GOT3 (cell line): ENCODE measurements at places on chromosomes 1 and 21.

DNA sequence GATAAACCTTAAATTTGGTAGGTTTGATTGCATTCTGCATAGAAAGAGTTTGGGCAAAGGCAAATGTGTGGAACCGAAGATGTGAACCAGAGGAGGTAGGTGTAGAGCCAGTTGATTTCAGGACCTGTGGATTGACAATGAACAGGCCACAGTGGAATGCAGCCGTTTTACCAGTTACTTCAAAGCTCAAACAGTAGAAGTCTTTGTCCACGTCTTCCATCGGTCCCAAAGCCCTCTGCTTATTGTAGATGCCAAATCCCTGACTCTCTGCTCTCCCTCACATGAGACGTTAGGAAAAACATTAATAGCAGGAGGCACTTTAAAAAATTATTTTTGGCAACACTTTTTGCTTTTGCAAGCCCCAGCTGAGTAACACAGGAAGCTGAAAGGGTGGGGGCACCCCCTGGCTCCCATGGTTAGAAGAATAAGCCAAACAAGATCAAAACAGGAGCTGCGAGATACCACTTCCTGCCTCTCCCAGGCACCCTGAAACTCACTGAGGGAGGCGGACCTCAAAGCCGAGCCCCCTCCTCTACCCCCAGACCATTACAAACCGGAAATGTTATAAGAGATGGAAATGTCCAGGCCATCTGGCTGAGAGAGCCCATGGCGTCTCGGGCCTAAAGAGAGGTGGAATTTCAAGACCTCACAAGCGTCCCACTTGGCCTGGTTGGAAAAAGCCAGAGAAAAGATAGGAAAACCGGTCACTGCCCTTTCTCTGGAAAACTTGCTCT is 13.5 kb downstream of the TRAF3IP3 start:
- DNase-seq: no peak

- DNase-seq: no peak
Observed at GRCh38 chr21:28675331-28676041, 317.2 kb downstream of the LTN1 start.

DNA sequence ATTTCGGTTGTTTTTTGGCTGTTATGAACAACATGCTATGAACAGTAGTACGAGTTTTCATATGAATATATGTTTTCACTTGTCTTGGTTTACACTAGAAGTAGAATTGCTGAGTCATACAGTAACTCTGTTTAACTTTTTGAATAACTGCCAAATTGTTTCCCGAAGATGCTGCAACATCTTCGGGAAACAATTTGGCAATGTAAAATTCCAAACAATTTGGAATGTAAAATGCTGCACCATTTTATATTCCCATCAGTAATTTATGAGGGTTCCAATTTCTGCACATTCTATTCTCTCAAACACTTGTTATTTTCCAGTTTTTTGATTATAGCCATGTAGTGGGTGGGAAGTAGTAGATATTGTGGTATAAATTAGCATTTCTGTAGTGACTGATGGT is 11.6 kb downstream of the PCBP3 start:
- DNase-seq: no peak

GRCh38 chr21:35980821-35981220 is 79.5 kb downstream of the SETD4 start:
- DNase-seq: no peak

DNA sequence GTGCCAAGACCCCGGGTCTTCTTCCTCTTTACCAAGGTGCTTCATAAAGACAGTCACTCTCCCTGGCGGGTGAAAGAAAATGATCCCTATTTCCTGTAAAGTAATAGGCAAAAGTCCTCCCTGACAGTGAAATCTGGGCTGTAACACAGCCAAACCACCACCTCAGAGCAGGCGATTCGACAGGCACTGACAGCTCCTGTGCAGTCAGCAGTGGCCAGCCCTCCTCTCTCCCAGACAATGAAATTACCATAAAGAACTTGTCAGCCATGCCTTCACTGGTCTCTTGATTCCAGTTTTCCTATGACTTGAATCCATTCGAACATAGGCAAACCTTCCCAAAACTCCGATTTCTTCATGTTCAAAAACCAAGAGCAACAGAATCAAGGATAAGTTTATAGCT is 492.2 kb upstream of the DAB1 start:
- DNase-seq: no peak

GRCh38 chr21:42496839-42497202 is 797 bp upstream of the RSPH1 start:
- DNase-seq: no peak

DNA sequence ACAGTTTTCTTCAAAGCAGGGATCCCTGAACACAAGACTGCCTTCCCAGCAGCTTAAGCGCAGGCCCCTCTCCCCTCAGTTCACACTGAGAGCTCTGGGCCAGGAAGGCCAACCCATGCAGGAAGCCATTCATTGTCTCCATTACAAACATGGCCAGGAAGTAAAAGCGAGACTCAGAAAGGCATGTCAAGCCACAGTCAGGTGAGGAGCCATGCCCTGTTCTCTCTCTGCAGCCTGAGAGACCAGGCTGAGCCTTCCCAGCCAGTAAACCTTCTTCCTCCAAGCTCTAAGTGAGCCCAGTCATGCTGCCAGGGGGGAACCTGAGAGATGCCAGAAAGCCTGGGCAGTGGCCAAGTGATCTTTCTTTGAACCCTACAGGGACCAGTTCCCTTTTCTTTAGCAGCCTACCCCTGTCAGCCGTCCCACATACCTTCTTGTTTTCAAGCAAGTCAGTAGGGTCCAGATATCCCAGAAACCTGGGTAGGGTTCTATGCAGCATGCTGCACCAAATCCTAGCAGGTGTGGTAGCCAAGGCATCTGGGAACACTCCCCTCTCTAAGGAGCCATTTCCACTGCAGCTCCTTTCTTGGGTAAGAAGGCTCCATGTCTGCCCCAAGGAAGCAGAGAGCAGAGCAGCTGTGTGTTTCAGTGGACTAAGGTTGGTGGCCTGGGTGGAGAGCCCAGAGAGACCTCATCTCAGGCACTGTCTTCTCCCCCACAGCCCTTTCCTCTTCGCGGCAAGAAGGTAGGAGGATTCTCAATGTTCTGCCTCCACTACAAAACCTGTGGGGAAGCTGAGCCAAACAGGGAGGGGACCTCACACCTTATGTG is 977 bp downstream of the TRAF3IP3 start:
- DNase-seq: no peak

DNA sequence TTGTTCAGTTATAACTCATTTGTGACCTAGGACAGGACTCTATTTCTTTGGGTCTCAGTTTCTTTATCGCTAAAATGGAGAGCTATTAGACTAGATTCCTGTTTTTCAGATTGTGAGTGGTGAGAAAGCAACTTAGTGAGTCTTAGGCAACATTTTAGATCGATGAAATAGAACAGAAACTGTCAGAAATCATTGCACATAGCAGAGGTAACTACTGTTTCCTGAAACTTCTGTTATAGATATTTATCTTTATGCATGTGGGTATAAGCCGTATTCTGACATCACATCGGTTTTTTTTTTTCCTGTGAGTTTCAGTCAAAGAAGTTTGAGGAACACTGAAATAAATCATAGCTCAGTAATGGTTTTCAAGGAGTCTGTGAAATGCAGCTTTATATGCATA is 42.1 kb upstream of the DNAJC6 start:
- DNase-seq: no peak

DNA sequence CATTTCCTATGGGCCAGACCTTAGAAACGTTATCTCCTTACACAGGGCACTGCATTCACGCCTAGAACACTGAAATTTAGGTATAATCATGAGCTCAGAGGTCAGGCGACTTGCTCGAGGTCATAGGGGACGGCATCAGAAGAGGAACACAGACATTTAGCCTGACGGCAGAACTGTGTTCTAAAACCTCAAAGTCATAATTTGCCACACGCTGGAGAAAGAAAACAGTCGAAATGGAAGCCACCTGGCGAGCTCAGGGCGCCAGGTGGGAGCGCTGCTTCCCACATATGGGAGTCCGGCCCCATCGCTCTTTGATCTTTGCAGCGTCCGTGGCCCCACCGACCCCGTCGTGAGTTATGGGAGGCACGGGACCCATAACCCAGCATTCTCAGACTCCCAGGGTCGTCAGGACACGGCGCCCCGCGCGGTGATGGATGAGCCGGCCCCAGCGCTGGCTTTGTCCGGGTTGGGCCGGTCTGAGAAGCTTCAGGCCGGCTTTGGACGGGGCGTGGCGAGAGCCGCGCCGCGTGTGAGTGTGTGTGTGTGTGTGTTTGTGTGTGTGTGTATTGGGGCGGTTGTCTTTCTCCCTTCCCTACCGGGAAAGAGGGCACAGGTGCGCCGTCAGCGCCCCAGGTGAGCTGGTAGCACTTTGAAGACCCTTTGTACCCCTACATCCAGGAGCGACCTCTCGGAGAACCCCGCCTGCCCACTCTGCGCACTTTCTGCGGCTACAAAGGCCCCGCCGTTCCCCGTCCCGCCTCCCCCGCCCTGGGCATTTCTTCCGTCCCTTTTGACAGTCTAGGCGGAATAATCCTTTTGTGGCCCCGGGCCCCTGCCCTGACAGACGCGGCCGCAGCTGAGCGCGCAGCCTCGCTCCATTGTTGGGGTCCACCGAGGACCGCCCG is 861 bp upstream of the DRAXIN start:
- no peak for DNase-seq

DNA sequence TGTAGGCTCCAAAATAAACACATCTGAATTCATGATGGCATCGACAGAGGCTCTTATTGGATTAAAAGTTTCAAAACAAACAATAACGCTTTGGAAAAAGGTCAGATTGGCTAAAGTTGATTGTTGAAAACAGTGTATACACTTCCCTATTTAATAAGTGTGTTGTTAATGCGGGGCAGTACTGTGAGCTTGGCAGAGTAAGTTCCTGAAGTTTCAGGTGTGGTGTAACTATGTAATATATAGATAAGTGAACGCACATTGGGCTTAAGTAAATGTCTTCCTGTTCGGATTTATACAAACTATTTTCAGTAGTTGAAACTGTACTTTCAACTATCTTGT is 810 bp downstream of the ZBTB37 start:
- DNase-seq: no peak

DNA sequence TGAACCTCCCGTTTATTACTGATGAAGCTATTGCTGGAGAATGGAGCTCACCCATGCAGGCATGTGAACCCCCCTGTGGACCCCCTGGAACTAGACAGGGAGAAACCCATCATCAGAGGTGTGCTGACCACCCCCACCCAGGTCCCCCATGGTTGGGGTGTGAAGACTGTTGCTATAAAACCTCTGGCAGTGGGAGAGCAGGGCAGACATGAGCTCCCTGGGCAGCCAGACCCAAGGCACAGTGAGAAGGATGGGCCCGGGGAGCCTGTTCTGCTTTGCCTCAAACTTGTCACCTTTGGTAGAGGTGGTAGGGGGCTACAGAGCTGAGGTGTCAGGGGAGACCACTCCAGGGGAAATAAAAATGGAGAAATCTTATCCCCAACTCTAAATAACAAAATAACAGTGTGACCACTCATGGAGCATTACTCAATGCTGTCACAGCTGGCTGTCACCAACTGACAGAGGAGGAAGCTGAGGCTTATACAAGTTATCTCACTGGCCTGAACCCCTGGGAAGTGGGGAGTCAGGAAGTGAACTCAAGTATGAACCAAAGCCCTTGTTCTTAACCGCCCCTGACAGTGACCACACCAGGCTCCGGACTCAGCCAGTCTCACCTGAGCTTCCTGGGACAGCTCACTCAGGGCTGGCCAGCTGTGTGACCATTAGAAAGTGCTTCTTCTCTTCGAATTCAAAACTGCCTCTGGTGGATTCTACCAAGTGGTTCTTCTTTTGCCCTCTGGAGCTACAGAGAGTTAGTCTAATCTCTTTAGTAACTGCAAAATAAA is 698.8 kb downstream of the MATN1 start:
- no peak for DNase-seq

- no peak for DNase-seq
Observed at GRCh38 chr1:1083416-1084371, 9.6 kb upstream of the RNF223 start.

- no peak for DNase-seq
Observed at GRCh38 chr1:205672395-205672889, 7.9 kb downstream of the SLC45A3 start.

GRCh38 chr1:33387625-33388024 is 43.3 kb downstream of the PHC2 start:
- no peak for DNase-seq
